Omental fat pad (tissue), 4 donors: ENCODE measurements at places on chromosomes 6 and 20. TPM values are rescaled to one million over a fixed set of nuclear protein-coding genes. Genes with fewer than 3 reads are reported as not detected.

SPDEF gene
- not detected for total RNA-seq

ZC2HC1B gene
- total RNA-seq, result not detected

MOG gene
- not detected for total RNA-seq

PEX6 gene
- total RNA-seq, result 15.1 TPM

ELOVL5 gene
- total RNA-seq, result 184 TPM

CALHM5 gene
- total RNA-seq, result 6.0 TPM

FABP7 gene
- total RNA-seq, result not detected

CGA gene
- not detected for total RNA-seq
